ENCODE measurements at places on chromosomes 1 and 21.

GRCh38 chr1:59242370-59242769, 54.5 kb upstream of the FGGY start:
- no peak for DNase-seq

- DNase-seq = no peak
Observed at GRCh38 chr1:7995437-7995836, 30.7 kb downstream of the ERRFI1 start.

GRCh38 chr1:157135070-157135469, 3.1 kb downstream of the ETV3 start:
- DNase-seq = no peak

DNA sequence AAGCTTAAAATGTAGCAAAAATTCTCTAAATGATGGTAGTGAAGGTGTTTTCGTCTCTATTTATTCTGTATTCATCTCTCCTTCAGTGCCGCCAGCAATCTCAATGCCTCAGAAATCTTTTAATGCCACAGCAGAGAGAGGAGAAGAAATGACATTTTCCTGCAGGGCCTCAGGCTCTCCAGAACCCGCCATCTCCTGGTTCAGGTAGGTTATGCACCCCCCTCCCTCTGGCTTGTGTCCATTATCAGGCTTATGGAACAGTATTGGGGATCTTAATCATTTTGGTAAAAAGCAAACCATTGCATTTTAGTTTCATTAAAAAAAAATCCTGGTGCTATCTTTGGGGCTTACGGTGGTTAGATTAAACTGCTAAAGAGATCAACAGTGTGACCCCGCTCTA, 326.1 kb downstream of the NCAM2 start:
- DNase-seq = no peak

DNA sequence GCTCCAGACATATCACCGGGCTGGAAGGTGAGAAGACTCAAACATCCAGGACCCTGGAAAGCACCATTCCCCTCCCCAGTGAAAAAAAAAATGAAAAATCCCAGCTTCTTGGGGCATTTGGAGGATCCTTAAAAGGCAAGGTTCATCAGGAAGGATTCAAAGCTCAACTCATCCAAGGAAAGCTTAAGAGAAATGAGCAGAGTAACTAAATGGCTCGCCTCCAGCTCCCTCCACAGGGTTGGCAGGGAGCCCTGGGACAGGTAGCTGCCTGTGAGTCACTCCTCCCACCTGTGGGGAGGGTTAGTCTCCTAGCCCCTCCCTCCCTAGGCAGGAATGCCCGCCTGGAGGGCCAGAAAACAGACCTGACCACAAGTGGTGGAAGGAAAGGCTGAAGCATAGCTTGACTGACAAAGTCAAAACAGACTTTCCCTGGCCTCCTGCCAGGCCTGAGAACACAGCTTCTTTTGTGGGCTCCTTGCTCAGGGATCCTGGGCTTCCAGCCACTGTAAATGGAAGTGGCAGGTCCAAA, 712 bp upstream of the LAMB3 start:
- DNase-seq = no peak

GRCh38 chr1:970242-970972, 4.1 kb downstream of the PLEKHN1 start:
- DNase-seq = no peak

DNA sequence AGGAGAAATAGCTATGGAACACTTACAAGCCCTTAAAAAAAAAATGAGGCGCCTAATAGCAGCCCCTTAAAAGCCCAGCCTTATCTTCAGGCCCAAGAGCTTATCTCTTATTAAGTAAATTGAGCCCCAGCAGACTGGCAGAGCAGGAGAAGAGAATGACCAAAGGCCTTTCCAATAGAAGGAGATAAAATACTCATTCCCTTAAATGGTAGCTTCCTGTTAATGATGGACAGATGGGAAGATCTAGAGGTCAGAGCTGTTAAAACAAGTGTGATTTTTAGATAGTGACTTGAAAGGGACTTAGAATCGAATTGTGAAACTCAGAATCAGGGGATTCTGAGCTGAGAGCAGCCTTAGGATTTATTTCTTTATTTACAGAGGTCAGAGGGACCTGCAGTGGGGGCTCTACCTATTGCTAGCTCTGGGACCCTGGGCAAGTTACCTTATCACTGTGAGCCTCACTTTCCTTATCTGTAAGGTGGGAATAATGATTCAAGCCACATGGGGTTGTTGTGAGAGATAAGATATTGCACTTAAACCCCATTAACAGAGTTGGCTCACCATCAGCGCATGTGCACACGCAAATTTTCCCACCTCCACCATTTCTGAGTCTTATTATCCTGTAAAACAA, 101.3 kb upstream of the C8B start:
- no peak for DNase-seq

GRCh38 chr1:37481289-37482003, 7.1 kb downstream of the ZC3H12A start:
- no peak for DNase-seq

DNA sequence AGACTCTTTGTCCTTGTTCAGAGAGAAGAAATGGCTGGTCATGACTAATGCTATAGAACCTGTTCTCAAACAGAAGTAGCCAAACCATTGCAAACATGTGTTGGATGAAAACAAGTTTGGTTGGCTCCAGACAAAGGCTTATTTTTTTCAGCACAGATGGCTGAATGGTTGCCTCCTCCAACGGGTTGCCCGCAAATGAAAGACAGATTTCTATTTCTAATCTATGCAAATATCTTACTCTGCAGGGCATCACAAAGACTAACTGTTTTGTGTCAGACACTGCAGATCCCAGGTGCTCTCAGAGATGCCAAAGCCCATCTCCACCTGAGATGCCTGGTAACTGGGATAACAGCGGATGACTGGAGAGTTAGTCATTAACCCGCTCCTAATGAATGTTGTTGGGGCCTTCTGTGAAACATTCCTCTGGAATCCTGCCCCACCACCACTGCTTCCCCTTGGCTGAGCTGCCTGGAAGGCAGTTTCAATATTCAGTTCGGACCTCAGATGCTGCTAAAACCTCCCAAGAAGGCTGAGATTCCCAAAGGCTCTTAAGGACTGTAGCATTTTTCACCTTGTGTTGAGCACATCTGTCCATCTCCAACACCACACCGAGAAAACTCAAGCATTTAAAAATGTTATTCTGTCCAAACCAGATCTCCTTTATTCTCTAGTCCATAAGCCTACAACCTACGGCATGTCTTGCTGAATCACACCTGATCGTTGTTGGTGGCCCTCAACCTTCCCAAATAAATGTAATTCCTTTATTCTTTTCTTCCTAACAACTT, 104.4 kb downstream of the PTPN14 start:
- no peak for DNase-seq

DNA sequence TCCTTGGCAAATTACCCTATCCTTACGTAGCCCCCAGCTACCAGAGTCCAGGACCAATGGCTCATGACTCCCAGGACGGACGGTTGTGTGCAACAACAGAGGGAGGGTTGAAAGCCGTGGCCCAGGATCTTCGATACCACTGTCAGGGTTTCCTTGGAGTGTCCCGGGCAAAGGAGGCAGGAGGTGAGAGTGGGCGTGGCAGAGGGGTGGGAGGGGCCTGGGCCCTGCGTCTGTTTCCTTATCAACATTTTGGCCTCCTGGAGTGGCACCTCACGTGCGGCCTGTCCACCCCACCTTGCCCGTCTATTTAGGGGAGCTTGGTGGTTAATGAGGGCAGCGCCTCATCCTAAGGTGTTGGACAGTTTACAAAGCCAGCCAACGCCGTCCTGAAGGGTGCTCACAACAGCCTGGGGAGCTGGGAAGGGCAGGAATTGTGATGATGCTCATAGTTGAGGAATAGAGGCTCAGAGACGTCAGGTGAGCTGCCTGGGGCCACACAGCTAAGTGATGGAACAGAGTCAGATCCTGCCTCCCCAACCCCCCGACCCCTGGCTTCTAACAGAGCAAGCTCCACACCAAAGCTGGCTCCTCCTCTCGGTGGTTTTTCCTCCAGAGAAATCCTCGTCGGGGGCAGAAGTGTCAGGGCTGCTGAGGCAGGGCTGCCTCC, 17.4 kb upstream of the ARHGEF10L start:
- DNase-seq = no peak

GRCh38 chr1:179079113-179079761, 2.6 kb upstream of the TOR3A start:
- no peak for DNase-seq

DNA sequence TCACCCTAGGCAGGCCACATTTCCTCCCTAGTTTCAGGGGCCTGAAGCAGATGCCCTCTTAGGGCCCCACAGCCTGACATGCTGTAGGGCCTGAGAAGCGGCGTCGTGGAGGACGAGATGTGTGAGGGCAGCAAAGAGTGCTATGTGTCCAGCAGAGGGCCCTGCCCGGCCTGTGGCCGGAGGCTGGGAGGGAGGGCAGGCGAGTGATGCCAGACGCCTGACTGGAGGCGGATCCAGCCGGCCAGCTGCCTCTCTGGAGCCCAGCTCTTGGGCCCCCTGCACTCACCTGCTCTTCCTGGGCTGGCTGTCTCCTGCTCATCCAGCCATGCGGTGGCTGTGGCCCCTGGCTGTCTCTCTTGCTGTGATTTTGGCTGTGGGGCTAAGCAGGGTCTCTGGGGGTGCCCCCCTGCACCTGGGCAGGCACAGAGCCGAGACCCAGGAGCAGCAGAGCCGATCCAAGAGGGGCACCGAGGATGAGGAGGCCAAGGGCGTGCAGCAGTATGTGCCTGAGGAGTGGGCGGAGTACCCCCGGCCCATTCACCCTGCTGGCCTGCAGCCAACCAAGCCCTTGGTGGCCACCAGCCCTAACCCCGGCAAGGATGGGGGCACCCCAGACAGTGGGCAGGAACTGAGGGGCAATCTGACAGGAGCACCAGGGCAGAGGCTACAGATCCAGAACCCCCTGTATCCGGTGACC, at the start of gene GPR37L1:
GPR37L1 (plus strand) TSS at position 279 of the 697 bp plus-strand sequence; CDS start at position 326, 47 bp downstream.
- DNase-seq = no peak

GRCh38 chr1:236673289-236673919, 12.9 kb upstream of the ACTN2 start:
- DNase-seq = no peak

DNA sequence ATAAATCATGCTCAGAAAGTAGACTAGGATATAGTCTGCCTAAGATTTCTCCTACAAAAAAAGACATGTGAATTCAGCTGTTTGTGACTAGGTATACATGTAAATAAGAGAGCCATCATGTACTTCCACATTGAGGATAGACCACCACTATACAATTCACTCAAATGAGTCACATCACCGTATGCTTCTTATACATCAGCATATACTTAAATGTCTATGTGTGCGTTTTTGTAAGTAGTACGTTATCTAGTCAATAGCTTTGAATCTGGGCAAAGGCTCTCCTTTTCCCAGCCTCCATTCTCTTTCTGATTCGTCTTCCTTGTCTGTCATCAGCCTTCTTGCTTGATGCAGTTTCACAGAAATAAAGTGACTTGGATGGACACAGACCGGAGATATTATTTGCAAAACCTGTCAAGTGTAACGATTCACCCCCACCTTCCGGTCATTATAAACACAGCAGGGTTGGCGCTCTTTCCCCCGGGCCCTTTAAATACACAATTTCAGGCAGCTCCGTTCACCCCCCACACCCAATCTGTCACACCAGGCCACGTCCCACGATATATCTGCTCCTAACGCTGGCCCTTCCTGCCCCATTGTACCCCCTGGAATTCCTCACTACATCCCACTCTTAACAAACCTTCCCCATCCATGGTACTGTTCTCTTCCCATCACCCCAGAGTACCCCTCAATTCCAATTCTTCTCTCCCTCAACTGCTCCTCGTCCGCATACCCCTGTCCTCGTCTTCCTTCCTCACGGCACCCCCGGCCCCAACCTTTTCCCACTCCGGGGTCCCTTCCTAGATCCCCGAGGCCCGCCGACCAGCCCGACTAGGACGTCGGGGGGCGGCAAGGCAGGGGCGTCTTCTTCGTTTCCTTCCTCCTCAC, 636 bp downstream of the VAMP4 start:
- DNase-seq = no peak

DNA sequence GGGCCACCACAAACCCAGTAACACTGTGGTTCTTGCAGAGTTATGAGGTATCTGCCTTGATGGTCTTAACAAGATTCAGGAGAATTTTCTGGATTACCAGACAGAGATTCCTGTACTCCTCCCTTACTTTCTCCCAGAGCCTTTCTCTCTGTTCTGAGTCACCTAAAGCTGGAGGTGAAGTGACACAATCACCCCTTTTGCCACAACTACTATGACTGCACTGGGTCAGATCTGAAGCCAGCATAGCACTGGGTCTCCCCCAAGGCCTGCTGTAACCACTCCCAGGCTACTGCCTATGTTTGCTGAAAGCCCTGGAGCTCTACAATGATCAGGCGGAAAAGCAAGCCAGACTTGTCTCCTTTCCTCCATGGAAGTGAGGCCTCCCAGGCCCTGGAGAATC, 156.7 kb upstream of the NEGR1 start:
- DNase-seq = no peak

DNA sequence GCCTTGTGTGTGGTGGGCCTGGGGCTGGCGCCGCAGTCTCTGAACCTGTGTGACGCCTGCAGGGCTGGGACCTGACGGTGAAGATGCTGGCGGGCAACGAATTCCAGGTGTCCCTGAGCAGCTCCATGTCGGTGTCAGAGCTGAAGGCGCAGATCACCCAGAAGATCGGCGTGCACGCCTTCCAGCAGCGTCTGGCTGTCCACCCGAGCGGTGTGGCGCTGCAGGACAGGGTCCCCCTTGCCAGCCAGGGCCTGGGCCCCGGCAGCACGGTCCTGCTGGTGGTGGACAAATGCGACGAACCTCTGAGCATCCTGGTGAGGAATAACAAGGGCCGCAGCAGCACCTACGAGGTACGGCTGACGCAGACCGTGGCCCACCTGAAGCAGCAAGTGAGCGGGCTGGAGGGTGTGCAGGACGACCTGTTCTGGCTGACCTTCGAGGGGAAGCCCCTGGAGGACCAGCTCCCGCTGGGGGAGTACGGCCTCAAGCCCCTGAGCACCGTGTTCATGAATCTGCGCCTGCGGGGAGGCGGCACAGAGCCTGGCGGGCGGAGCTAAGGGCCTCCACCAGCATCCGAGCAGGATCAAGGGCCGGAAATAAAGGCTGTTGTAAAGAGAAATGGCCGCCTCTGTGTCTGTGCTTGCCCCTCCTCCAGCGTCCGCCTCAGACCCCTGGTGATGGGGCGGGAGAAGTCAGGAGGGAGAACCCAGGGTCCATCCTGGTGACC, 788 bp downstream of the ISG15 start:
- no peak for DNase-seq

- DNase-seq = no peak
Observed at GRCh38 chr1:182917378-182917777, 35.6 kb downstream of the SHCBP1L start.

DNA sequence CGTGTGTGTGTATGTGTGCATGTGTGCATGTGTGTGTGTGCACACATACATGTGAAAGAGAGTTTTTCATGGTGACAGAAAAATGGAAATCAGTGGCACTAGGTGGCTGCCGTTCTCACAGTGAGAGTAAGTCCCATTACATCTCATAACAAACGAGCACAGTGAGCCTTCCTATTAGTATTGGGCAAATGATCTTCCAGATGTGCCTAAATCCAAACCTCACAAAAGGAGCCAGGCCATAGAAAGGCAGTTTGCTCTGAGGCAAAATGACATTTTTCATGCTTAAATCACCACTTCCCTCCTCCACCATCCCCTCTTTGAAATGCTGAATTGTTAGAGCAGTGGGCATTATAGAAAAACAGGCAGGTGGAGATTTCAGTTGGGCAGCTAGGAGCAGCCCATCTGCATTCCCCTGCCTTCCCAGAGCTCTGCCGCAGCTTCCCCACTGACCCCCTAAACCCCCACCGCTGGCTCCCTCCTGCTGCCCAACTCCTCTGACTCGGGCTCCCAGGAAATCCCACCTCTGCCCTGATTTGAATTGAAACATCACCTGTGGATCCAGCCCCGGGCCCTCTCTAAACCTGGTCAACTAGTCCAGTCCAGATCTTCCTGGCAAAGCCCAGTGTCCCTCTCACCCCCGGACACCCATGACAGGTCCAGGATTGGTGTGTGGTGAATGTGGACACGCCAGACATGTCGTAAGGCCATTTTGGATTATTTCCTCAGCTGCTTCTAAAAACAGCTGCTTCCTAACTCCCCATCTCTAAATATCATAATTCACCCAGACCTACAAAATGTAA, 190.5 kb downstream of the SEC16B start:
- DNase-seq = no peak

Data from activated CD8-positive, alpha-beta memory T cell treated with anti-CD3 and anti-CD28 coated beads for 1 hour (primary cell).